Cardiac atrium fibroblast (primary cell): ENCODE measurements at places on chromosomes 3 and 15. TPM values are rescaled to one million over a fixed set of nuclear protein-coding genes. Genes with fewer than 3 reads are reported as not detected.

The TGM5 gene
- total RNA-seq = not detected in 2 replicates

The FOXB1 gene
- not detected in 2 replicates for total RNA-seq

The MKRN3 gene
- total RNA-seq = 0.16 TPM in 1 of 2 replicates, not detected in the other

The CIP2A gene
- 6.6 and 6.9 TPM in 2 replicates for total RNA-seq

The ANKRD63 gene
- not detected in 2 replicates for total RNA-seq

The GRAMD1C gene
- total RNA-seq = 2.3 and 2.6 TPM in 2 replicates

The RASGRF1 gene
- total RNA-seq = not detected in 2 replicates

The ISL2 gene
- 0.49 and 0.72 TPM in 2 replicates for total RNA-seq

The CFAP100 gene
- total RNA-seq = not detected in 2 replicates

The B2M gene
- total RNA-seq = 1,832 and 2,199 TPM in 2 replicates
